ENCODE measurements at places on chromosomes 6 and 20.
A peak's percentile ranks its signal among the peaks of the same experiment; 100 is the strongest.

- no peak for DNase-seq
Measured at GRCh38 chr6:87716928-87717614, 15.0 kb upstream of the AKIRIN2 start.

- DNase-seq, result peak; percentile 83
Measured at GRCh38 chr6:117444600-117444999, 18.9 kb upstream of the ROS1 start.

DNA sequence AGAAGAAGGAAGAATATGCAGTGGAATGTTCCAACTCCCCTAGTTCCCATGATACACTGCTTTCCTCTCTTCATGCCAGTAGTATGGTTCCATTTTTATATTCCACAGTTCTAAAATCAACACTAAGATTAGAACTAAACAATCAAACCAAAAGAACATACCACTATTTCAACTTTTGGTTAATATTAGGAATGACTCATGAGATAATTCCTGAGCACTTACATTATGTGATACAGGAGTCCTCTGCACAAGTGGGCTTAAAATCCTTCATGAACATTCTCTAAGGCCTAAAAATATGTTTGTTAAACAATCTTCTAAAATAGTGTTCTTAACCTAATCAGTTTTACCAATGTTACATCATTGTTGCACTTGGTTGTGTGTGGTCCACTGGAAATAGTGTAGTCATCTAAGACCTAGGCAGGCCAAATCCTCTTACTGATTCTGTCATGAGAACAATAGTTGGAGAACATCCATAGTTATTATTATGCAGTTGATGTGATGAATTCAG, 30.3 kb upstream of the RCAN2 start:
- DNase-seq, result peak; percentile 15

DNA sequence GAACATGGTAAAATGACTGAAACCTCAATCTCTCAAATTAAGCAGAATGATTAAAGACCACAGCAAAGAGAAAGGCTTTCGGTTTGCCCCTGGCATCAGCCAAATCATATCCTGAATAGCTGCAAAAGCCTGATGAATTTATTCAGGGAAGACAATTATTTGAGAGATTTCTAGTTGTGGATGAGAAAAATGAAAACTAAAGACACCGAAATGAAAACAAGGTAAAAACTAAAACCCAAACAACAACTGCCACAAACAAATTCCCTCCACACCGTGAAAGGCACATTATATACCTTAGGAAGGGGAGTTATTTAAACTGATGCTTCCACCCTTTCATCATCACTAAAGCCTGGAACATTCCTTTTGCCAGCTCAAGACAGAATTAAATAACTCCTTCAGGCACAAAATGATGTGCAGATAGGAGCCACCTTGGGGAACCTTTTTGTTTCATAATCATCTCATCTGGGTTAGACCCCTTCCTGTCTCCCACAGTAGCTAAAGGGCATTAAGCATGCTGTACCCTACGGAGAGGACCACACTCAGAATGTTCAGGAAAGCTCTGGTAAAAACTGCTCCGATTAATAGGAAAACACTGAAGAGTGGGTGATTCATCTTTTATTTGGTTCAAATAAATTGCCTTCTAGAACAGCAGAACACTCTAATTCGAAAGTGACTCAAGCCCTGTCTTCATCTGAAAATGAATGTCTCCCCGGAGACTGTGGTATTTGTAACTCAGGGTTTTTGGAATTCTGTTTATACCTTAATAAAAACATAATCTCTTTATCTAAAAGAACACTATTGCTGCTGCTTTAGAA, 9.1 kb upstream of the ANKRD60 start:
- DNase-seq, result peak; percentile 82

DNA sequence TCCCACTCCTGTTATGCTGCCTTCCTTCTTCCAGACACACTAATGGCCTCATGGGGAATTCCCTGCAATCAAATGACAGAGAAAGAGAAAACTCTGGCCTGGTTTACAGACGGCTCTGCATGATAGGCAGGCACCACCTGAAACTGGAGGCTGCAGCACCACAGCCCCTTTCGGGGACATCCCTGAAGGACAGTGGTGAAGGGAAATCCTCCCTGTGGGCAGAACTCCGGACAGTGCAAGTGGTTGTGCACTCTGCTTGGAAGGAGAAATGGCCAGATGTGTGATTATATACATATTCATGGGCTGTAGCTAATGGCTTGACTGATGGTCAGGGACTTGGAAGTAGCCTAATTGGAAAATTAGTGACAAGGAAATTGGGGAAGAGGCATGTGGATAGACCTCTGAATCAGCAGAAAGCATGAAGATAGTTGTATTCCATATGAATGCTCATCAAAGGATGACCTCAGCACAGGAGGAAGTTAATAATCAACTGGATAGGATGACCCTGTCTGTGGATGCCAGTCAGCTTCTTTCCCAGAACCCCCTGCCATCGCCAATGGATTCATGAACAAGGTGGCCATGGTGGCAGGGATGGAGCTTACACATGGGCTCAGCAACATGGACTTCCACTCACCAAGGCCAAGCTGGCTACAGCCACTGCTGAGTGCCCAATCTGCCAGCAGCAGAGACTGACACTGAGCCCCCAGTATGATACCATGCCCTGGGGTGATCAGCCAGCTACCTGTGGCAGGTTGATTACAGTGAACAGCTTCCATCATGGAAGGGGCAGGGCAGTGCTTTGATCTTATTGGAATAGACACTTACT, 44.5 kb upstream of the VSX1 start:
- DNase-seq, result no peak
